ENCODE measurements at places on chromosomes 7 and 10.

GRCh38 chr7:28145090-28145626, 35.4 kb downstream of the JAZF1 start:
- DNase-seq, result no peak

GRCh38 chr7:23273141-23273599, 26.0 kb upstream of the MALSU1 start:
- peak; percentile 96 for DNase-seq

DNA sequence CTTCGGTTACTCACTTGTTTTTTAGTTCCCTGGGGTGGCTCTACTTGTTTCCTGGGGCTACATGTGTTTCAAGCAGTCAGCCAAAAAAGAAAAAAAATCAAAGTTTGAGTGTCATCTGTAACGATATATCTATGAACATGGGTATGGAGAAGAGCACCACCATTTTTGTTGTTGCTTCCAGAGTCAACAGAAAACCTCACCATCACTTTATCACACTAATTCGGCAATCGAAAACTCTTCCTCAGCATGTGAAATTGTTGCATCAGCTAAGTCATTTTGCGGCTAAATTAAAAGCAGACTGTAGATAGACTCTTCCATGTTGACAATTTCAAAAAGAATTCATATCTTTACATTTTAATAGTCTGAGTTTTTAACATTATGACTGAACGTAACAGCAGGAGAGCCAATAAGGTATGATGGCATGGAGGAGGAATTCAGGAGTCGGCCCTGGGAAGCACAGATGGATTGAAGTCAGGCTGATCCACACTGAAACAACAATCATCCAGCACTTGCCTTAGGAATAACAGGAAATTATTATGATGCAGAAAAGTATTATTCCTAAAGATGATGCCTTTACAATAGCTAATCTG, 455.7 kb upstream of the KLF6 start:
- no peak for DNase-seq

DNA sequence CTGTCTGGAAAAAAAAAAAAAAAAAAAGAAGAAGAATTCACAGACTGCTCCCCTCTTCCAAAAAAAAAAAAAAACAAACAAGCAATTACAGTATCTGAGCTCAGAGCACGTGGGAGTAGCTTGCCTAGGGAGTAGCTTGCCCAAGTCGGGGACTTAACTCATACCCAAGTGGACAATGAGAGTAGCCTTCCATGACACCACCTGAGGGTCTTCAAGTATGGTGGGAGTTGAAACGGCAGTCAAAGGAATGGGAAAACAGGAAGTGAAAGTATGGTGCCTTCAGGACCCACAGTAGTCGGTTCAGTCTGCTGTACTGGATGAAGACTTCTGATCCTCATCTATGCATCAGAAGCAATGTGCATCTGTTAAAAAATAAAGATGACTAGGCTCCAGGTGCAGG, 10.6 kb downstream of the VOPP1 start:
- no peak for DNase-seq

DNA sequence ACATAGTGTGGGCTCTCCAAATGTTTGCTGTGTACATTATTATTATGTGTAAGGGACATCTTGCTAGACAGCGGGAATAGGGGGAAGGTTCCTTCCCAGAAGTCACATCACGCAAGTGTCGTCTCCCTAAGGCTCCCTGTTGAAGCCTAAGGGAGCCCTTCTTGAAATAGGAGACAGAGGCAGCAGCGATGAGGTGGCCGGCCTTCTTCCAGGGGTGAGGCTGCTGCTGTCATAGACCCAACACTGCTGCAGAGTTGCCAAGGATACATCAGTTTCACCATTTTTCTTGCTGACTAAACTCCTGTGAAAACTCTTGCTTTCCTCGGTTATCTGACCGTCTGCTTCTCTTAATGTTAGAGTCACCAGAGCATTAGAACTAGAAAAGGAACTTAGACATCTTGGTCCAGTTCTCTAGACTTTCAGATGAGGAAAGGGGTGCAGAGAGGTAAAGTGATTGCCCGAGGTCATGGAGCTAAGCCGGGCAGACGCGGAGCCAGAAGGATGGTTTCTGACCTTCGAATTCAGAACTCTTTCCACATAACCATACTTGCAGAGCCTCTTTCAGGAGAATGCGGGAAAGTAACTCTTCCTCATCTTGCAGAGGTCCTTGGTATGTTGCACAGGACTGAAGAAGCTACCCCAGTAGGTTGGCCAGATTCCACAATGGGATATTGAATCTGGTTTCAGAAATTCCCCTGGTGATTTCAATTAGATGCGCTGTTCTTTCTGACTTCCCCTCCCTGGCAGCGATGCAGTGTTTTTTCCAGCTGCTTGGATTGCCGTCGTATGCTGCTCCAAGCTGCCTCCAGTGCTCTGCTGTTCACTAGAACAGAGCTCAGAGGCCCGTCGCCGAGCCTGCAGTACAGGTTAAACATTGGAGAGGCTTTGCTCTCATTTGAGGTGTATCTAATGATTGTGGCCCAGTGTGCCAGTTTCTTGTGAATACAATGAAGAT, 217.1 kb downstream of the CAMK1D start:
- DNase-seq, result no peak

DNA sequence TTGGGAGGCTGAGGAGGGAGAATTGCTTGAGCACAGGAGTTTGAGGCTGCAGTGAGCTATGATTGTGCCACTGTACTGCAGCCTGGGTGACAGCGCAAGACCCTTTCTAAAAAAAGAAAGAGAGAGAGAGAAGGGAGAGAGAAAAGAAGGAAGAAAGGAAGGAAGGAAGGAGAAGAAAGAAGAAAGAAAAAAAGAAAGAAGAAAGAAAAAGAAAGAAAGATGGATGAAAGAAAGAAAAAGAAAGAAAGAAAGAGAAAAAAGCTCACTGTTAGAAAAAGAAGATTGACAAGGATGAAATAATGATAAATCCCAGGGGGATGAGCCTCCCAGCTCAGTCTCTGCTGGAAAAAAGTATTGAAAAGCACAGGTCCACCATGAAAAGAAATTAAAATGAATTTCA, 22.8 kb upstream of the CARD11 start:
- no peak for DNase-seq

GRCh38 chr10:48197236-48197899, 77.1 kb downstream of the FRMPD2 start:
- no peak for DNase-seq

- no peak for DNase-seq
Observed at GRCh38 chr7:49635800-49636199, 137.6 kb upstream of the VWC2 start.

- DNase-seq, result no peak
Observed at GRCh38 chr10:77461636-77462296, 175.8 kb downstream of the KCNMA1 start.

DNA sequence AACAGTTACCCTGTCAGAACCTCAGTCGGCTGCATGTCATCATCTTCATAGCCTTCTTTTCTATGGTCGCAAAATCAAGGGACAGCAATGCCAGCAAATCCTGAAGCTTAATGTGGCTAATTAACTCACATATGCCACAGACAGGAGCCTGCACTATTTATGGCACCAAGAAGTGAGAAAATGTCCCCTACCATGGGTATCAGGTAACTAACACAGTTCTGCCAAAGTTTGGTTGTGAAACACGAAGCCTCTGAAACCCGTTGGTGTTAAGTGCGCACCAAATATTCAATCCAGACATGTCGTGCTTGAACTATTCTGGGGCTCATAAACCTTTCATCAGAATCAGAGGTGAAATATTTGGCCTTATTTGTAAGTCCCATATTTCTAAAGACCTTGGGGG, 63.3 kb downstream of the EVX1 start:
- no peak for DNase-seq

- DNase-seq, result peak; percentile 29
Observed at GRCh38 chr7:24572393-24572996, 757 bp upstream of the PALS2 start.

DNA sequence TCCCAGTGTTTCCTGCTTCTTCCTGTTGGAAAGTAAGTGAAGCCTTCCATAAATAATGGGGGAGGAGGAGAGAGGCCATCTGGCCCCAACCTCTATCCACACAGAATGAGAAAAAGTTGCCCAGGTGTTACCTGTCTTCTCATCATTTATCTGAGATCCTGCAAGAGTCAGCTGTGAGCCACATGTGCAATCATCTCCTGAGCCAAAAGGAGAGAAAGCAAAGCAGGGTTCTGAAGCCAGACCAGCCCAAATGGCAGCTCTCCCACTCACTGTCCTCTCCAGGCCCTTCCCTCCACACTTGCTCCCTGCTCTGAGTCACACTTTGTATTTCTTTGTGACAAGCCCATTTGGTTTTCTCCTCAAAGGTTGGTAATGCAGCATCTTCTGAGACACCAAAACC, 65.9 kb downstream of the FAM204A start:
- no peak for DNase-seq

Measured in stimulated activated CD4-positive, alpha-beta T cell treated with anti-CD3 and anti-CD28 coated beads, Interleukin-15, amount 100 ng/mL, for 24 hours (primary cell).